ENCODE measurements at places on chromosomes 13 and 19. TPM values are rescaled to one million over a fixed set of nuclear protein-coding genes. Genes with fewer than 3 reads are reported as not detected.

The AP1M2 gene
- not detected for total RNA-seq

The DMPK gene
- 22.5 TPM for total RNA-seq

The ZNF296 gene
- 2.3 TPM for total RNA-seq

The FBXL3 gene
- total RNA-seq, result 42.8 TPM

The SLC10A2 gene
- not detected for total RNA-seq

Measured in T-helper 1 cell treated with Interleukin-12 subunit alpha and Interleukin-12 subunit beta and Interleukin-4 antibody, amounts not matched to agents 30 ng/mL and 1 ng/mL, for 36 hours (primary cell).